ENCODE measurements at places on chromosomes 2 and 18.

DNA sequence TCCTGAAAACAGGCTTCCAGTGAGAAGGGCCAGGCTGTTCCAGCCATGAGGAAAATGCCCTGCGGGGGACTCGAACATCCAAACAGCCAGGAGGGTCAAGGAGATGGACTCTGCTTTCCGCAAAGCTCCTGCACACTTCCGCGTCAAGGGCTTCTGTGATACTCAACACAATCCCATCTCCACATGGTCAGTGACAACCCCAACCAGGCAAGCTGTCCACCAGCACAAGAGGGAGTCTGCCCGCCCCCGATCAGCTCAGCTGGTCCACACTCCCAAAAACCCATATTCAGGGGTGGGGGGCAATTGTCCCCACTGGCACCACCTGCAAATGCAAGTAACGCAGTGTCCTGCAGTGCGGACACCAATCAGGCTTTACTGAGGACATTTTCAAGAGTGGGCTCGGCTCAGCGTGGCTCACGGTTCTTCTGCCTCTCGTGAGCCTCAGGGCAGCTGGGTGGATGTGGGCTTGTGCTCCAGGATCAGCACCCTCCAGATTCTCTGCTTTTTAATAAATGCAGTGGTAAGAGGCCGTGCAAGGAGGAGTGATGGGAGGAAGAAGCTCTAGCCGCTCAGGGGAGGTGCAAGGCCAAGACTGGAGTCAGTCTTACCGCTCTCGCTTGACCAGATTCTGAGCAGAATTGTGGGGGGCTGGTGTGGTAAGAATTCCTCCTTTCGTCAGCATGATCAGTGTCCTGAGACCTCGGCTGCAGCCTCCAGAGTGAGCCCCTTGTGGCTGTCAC is 19.5 kb upstream of the CIDEA start:
- no peak for DNase-seq

DNA sequence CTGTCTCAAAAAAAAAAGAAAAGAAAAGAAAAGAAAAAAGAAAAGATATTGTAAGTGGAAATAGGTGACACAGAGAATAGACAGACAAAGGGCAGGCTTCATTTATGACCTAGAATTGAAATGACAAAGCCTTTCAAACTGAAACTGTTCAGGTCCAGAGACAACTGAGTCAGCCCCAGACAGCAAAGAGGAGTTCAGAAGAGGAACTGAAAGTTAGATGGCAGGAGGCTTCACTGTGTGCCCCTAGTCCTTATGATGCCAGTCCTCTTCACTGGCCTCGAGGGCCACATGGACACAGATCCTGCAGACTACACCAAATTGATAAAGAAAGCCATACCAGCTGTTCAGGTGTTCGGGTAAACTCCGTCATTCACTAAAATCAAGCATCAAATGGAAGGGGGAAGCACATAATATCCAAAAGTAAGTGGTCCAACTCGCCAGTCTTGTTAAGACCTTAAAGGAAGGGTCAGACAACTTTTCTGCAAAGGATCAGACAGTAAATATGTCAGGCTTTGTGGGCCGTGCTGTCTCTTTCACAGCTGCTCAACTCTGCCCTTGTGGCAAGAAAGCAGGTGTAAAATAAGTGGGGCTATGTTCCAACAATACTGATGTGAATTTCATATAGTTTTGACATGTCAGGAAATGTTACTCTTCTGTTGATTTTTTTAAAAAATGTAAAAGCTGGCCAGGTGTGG is 231.9 kb upstream of the MGAT5 start:
- no peak for DNase-seq

DNA sequence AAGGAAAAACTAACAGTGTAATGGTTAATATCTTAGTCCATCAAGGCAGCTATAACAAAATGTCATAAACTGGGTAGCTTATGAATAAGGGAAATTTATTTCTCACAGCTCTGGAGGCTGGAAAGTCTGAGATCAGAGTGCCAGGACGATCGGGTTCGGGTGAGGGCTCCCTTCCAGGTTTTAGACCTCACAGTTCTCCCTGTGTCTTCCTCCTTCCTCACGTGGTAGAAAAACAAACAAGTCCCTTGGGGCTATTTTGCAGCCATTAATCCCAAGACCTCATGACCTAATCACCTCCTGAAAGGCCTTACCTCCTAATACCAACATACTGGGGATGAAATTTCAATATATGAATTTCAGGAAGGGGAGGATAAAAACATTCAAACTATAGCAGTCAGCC is 455.9 kb downstream of the CNTNAP5 start:
- DNase-seq, result no peak

- no peak for DNase-seq
Observed at GRCh38 chr2:223972656-223973102, 15.4 kb downstream of the MRPL44 start.

GRCh38 chr18:924987-925386 is 20.3 kb downstream of the ADCYAP1 start:
- DNase-seq, result no peak

GRCh38 chr2:112547333-112547732 is 5.1 kb downstream of the POLR1B start:
- DNase-seq, result no peak
